Hair follicular keratinocyte (primary cell): ENCODE measurements at places on chromosomes 2 and 18. TPM values are rescaled to one million over a fixed set of nuclear protein-coding genes. Genes with fewer than 3 reads are reported as not detected.

The ST8SIA3 gene
- total RNA-seq: not detected in 2 replicates

The IL1RN gene
- total RNA-seq: 16.9 and 21.4 TPM in 2 replicates

The CHRND gene
- total RNA-seq: not detected in 2 replicates

The RGPD8 gene
- total RNA-seq: 3.2 and 3.6 TPM in 2 replicates

The FAM110C gene
- total RNA-seq: 19.0 and 45.4 TPM in 2 replicates

The IKZF2 gene
- 2.4 and 7.0 TPM in 2 replicates for total RNA-seq

The ANKRD30BL gene
- not detected in 2 replicates for total RNA-seq

The SMC6 gene
- total RNA-seq: 21.6 and 30.0 TPM in 2 replicates

The PFN4 gene
- total RNA-seq: 0.39 TPM in 1 of 2 replicates, not detected in the other

The AQP12B gene
- not detected in 2 replicates for total RNA-seq

The LIMS1 gene
- 35.4 and 62.1 TPM in 2 replicates for total RNA-seq

The IRS1 gene
- 20.7 and 22.4 TPM in 2 replicates for total RNA-seq

The SCTR gene
- not detected in 2 replicates for total RNA-seq

The ARID5A gene
- 7.7 and 12.9 TPM in 2 replicates for total RNA-seq

The OTX1 gene
- 1.4 and 2.9 TPM in 2 replicates for total RNA-seq

The ANKRD29 gene
- 4.1 and 8.5 TPM in 2 replicates for total RNA-seq

The NXPH2 gene
- 0.27 TPM in 1 of 2 replicates, not detected in the other for total RNA-seq

The TBR1 gene
- not detected in 2 replicates for total RNA-seq

The NRP2 gene
- total RNA-seq: 37.0 and 37.3 TPM in 2 replicates

The SH3RF3 gene
- 0.57 and 0.86 TPM in 2 replicates for total RNA-seq

The ALLC gene
- total RNA-seq: not detected in 2 replicates

The GLB1L gene
- total RNA-seq: 8.0 and 10.2 TPM in 2 replicates

The NEU2 gene
- not detected in 2 replicates for total RNA-seq

The SNED1 gene
- 0.08 and 1.2 TPM in 2 replicates for total RNA-seq

The MARCO gene
- 0.08 TPM in 1 of 2 replicates, not detected in the other for total RNA-seq

The BBS5 gene
- total RNA-seq: 2.7 and 3.4 TPM in 2 replicates

The PLCL1 gene
- not detected in 2 replicates for total RNA-seq

The LONRF2 gene
- total RNA-seq: not detected in 2 replicates

The UGT1A4 gene
- not detected in 2 replicates for total RNA-seq

The SRD5A2 gene
- not detected in 2 replicates for total RNA-seq

The CHRNG gene
- total RNA-seq: not detected in 2 replicates

The QPCT gene
- 9.7 and 32.3 TPM in 2 replicates for total RNA-seq

The DSEL gene
- 1.6 and 2.2 TPM in 2 replicates for total RNA-seq

The HNRNPA3 gene
- 30.5 and 32.6 TPM in 2 replicates for total RNA-seq

The UGT1A5 gene
- total RNA-seq: not detected in 2 replicates

The DIS3L2 gene
- total RNA-seq: 10.4 and 17.8 TPM in 2 replicates

The PLEKHH2 gene
- 1.3 TPM in 2 replicates for total RNA-seq

The IL1RL1 gene
- total RNA-seq: 1.5 and 4.3 TPM in 2 replicates

The GPBAR1 gene
- total RNA-seq: not detected in 2 replicates

The CBLN2 gene
- not detected in 2 replicates for total RNA-seq

The PRSS56 gene
- total RNA-seq: not detected in 2 replicates

The IL37 gene
- not detected in 2 replicates for total RNA-seq

The ACVR1C gene
- 0.30 TPM in 1 of 2 replicates, not detected in the other for total RNA-seq

The PLGLB2 gene
- total RNA-seq: 0.23 and 4.1 TPM in 2 replicates

The TEKT4 gene
- total RNA-seq: not detected in 2 replicates

The ST8SIA5 gene
- total RNA-seq: not detected in 2 replicates

The LYG1 gene
- total RNA-seq: 0.23 TPM in 1 of 2 replicates, not detected in the other

The SERPINB3 gene
- 9.4 and 14.8 TPM in 2 replicates for total RNA-seq

The BOLL gene
- total RNA-seq: not detected in 2 replicates
